ENCODE measurements at places on chromosomes 7 and 10.

GRCh38 chr7:153432063-153432462 is 620.1 kb upstream of the DPP6 start:
- no peak for DNase-seq

- no peak for DNase-seq
Measured at GRCh38 chr10:71623098-71623985, 96.2 kb downstream of the C10orf105 start.

DNA sequence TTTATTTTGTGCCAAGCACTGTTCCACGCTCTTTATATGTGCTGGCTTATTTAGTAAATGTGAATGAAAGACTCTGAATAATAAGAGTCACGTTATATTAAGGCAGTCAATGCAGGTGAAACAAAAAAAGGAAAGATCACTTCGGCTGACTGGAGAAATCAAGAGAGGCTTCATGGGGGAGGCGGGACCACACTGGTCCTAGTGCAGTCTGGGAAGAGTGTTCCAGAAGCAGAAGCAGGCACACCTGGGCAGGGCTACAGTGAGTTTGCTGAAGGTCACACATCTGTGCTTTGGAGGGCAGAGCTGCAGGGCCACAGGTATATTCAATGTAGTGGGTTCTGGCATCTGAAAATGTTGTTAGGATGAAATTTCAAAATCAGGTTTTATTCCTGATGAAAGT is 176.9 kb downstream of the PLXNA4 start:
- no peak for DNase-seq

DNA sequence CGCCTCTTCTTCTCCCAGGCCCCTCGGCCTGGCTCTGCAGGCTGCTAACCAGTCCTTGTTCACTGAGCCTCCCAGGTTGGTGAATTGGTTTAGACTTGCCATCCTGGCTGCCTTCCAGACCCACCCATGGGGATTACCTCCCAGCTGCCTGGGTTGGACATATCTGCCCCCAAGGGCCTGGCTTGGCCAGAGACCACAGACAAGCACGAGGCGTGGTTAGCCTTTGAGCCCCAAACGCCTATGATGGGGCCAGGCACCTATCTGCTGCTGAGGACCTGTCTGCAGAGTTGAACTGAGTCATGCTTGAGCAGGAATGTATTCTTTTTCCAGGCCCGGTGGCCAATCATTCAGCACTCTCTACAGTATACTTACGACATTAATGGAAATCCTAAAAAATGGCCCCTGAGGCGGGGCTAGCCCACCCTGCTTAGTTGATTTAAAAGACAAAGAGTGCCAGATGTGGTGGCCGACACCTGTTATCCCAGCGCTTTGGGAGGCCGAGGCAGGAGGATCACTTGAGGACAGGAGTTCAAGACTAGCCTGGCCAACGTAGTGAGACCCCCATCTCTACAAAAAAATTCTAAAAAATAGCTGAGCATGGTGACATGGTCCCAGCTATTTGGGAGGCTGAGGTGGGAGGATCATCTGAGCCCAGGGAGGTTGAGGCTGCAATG is 361.5 kb downstream of the FRMD4A start:
- DNase-seq, result no peak

GRCh38 chr7:23264916-23265458 is 18.4 kb downstream of the GPNMB start:
- no peak for DNase-seq

GRCh38 chr10:78342827-78343653 is 309.4 kb downstream of the RPS24 start:
- DNase-seq, result no peak

DNA sequence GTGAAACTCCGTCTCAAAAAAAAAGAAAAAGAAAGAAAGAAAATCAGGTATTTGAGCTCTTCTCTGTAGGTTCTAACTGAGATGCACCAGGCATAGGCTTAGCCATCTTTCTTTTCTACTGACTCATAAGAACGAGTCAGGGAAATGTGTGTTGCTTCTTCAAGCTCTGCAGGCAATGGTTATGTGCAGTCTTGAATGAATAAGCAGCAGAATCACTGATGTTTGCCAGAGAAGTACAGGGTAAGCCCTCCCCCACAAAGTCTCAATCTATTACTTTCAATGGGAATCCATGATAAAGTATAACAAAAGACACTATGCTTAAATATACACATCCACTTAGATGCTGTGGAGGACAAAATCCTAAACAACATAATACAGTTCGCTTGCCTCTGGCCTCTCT is 239.2 kb downstream of the PARD3 start:
- no peak for DNase-seq

GRCh38 chr10:7734821-7735220 is 31.7 kb downstream of the ITIH2 start:
- no peak for DNase-seq

- no peak for DNase-seq
Measured at GRCh38 chr10:30820261-30820991, 190.9 kb upstream of the LYZL2 start.

DNA sequence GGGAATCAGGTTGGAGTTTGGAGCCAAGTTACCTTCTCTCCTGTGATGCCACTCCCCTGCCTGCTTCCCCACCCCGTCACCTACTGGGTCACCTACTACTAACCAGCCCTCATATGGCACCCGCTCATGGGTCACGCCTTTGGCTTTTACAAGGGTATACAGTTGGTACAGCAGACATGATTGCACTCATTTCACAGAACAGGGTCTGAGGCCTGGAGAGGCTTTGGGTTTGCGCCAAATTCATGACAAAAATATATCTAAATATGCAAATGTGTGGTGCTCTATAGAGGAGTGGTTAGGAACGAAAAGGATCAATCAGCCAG is 10.7 kb downstream of the CRYGN start:
- DNase-seq, result no peak

DNA sequence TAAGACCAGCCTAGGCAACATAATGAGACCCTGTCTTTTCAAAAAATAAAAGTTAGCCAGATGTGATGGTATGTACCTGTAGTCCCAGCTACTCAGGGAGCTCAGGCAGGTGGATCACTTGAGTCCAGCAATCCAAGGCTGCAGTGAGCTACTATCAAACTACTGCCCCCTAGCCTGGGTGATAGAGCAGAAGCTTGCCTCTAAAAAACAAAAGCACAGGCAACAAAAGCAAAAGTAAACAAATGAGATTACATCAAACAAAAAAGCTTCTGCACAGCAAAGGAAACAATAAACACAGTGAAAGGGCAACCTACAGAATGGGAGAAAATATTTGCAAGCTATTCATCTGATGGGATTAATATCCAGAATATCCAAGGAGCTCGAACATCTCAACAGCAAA is 65.4 kb downstream of the FANK1 start:
- no peak for DNase-seq

DNA sequence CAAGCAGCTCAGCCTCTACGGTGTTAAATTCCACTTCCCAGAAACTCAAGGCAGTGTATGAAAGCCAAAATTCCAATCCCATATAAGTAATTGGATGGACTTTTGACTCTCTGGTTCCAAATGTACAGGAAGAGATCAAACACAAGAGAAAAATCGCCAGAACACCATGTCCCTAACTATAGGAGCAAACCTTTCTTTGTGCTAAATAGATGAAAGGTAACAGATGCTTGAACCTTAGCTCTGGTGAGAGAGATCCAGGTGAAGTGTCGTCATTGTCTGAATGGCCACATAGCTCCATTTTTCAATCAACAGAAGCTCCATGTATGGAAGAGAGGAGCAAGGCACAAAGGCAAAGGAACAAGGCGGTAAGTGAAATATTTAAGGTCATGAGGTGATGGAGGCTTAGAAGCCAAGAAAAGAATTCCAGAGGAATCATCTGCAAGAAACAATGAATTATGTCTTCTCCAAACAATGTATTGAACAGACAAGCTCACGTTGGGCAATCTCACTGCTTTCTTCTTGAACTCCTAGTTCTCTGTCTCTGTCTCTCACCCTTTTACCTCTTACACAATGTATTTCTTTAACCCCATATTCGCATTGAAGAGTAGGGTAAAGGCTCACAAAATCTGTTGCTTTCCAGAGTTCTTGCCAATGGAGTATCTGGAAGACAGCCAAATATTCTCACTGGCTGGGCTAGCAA is 585.1 kb downstream of the GATA3 start:
- no peak for DNase-seq
